COLO829 (cell line): ENCODE measurements at places on chromosomes 5 and 9.

- no peak for DNase-seq
These were observed 84.9 kb upstream of the ANKRD55 start for GRCh38 chr5:56317923-56318561.

GRCh38 chr5:73157414-73158303 is 15.3 kb upstream of the TMEM174 start:
- no peak for DNase-seq

- DNase-seq = no peak
These were observed 661.4 kb upstream of the KLF4 start for GRCh38 chr9:108150736-108151586.

DNA sequence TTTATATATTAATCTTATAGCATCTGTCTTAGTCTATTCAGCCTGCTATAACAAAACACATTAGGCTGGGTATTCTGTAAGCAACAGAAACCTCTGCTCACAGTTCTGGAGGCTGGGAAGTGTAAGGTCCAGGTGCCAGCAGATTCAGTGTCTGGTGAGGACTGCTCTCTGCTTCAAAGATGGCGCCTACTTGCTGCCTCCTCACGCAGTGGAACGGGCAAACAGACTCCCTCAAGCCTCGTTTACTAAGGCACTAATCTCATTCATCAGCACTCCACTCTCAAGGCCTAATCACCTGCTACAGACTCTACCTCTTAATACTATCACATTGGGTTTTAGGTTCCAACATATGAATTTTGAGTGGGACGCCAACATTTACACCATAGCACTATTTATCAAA is 5.2 kb upstream of the TBC1D2 start:
- DNase-seq = no peak

- no peak for DNase-seq
These were observed 152.8 kb upstream of the PAPPA start for GRCh38 chr9:116000748-116001329.

GRCh38 chr5:84825606-84826005 is 440.9 kb upstream of the EDIL3 start:
- no peak for DNase-seq

DNA sequence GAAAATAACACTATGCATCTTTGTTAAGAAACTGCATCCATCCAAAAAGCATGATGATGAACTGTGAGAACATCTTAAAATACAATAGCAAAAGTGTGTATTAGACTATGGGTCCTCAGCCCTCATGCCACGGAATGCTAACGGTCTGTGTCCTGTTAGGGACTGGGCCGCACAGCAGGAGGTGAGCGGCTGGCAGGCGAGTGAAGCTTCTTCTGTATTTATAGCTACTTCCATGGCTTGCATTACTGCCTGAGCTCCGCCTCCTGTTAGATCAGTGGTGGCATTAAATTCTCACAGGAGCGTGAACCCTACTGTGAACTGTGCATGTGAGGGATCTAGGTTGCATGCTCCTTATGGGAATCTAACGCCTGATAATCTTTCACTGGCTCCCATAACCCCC is 129.8 kb downstream of the NXNL2 start:
- DNase-seq = no peak

DNA sequence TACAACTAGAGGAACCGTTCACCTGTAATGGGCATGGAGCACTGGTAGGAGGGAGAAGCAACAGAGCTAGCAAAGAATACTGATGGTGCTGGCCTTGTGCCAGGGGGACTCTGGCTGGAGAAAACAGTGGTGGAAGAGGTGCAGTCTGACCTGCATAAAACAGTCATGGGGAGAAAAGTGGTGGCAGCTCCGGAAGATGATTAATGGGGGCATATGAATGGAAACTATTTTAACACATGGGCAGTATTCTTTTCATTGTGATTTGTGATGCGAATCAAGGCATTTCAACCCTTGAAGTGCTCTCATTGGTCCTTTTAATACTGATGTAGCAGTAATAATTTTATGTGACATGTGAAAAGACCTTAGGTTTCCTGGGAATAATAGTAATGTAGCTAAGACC is 219.6 kb downstream of the ADAMTS6 start:
- DNase-seq = no peak
